SJCRH30 (cell line): ENCODE measurements at places on chromosomes 3 and 15. TPM values are rescaled to one million over a fixed set of nuclear protein-coding genes. Genes with fewer than 3 reads are reported as not detected.

DNA sequence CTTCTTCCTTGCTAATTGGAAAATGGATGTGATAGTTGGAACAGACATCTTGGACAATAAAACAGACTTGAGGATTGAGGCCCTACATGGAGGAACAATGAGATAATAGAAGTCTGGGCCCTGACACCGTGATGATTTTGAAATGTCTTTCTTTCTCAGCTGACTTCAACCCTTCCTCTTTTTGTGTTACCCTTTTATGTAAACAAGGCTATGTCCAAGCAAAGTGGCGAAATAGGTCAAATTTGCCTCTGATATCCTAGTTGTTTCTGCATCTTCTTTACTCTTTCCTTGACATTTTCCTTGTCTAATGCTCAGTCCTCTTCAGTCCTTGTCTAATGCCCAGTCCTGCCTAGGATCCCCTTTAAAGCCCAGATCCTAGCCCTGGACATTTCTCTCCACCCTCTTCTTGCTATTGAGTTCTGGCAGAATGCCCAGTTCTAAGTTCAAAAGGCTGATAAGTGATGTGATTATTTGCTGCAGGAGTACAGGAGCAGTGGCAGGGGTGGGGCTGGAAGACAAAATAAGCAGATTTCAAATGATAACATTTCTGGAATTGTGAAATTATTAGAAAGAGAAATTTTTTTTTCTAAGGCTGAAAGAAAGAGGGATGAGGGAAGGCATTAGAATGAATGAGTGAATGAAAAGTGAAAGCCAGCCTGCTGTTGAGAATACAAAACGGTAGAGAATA, 6.5 kb upstream of the VPS8 start:
- no peak for DNase-seq

TMC3 gene
- 0.06 TPM in 1 of 2 replicates, not detected in the other for total RNA-seq

DNA sequence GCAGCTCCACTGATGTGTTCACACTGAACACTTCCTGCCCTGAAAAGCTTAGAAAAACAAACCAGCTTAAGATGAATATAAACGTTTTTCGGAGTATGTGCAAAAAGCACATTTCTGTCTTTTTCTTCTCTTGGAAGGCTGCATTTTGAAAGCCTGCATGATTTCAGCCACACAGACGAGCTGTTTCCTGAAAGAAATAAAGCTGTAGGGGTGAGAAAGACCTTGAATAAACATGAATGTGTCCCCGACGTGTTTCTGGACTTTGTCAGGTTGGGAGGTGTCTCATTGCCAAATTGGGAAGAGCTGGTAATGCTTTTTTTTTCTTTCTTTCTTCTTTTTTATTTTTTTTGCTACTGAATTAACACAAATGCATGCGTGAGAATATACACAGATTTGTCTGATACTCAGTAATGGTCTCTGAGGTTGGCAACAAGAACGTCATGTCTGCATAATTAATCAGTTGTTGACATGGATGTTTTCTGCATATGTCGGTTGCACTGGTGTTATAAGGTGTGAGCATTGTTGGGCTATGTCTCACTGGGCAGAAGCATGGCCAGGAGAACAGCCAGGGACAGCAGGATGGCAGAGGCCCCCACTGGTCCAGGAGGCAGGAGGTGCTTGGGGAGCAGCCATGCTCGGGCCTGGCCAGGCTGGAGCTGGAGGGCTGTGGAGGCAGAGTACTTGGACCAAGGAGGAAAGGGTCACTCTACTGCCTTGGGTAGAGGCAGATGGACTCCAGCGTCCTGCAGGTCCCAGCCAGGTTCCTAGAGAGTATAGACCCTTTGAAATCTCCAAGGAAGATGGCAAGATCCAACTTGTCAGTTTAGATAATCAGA, 39.0 kb downstream of the ADAMTSL3 start:
- no peak for DNase-seq

PROK2 gene
- not detected in 2 replicates for total RNA-seq

GRCh38 chr15:59278120-59278519, 71.5 kb downstream of the LDHAL6B start:
- DNase-seq = no peak

DNA sequence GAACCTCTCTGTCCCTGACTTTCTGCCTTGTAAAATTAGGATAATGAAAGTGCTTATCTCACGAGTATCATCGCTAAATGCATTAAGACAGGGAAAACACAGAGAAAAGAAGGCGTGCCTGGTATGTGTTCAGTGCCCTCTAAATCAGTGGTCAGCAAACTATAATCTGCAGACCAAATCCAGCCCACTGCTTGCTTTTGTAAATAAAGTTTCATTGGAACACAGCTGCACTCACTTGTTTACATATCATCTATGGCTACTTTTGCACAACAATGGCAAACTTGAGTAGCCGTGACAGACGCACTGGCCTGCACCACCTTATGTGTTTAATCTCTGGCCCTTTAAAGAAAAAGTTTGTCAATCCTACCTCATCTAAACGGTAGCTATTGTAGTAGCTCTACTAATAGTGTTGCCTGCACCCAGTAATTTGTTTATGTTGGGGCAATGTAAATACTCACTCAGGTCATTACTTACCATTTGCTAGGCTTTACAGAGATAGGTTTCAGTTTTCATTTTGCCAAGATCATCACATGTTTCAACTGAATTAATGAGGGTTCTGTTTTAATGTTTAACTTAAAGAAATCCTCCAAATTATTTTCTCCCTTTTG, 229.4 kb downstream of the FEZF2 start:
- no peak for DNase-seq

XRN1 gene
- 178 and 205 TPM in 2 replicates for total RNA-seq

GRCh38 chr3:120908030-120908794, at the start of gene STXBP5L:
STXBP5L (plus strand) TSS chr3:120908205; CDS start chr3:120909579, 1,374 bp downstream.
- DNase-seq = peak; percentile 90

DNA sequence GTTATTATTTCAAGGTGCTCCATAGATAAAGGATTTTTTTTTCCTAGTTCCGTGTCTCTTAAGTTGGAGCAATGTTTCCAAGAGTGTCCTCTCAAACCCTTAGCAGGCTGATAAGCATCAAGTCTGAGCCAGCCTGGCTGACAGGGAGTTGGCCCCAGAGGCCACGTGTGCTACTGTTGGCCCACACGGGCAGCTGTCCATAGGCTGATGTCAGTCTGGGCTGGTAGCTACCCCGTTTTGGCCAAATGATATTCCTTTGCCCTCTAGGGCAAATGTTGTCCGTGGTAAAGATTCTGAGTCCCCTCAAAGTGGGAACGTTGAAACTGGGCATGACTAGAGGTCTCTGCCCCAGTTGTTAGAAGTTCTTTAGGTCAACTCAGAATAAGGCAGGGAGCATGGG, 99.4 kb downstream of the FLNB start:
- DNase-seq = no peak

PPM1L gene
- total RNA-seq = 4.2 and 4.4 TPM in 2 replicates

GRCh38 chr3:57740027-57740426, 16.1 kb upstream of the SLMAP start:
- DNase-seq = no peak

CLRN1 gene
- not detected in 2 replicates for total RNA-seq

GRCh38 chr15:69194854-69195253, 34.4 kb downstream of the GLCE start:
- DNase-seq = no peak

PROS1 gene
- 3.7 and 3.9 TPM in 2 replicates for total RNA-seq

TMEM40 gene
- total RNA-seq = 0.10 TPM in 1 of 2 replicates, not detected in the other

DNA sequence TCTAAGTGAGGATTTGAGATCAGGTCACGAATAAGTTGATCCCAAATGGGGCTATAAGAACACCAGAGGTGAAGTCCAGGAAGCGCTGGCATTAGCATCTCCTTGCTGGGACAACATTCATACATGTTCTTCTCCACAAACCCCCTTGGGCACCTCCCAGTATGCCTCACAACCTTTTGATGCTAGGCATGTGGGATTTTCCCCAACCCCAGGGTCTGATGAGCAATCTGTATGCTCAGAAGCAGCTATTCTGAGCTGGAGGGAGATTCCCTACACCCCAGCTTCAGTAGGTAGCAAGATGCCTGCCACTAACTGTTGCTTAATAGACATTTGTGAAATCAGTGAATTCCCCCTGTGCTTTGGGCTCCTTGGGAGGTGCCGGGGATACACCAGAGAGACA, 32.2 kb downstream of the SLC6A11 start:
- no peak for DNase-seq

GRCh38 chr3:153400641-153401040, 238.6 kb downstream of the RAP2B start:
- DNase-seq = no peak

USF3 gene
- 10.1 and 10.6 TPM in 2 replicates for total RNA-seq

DNA sequence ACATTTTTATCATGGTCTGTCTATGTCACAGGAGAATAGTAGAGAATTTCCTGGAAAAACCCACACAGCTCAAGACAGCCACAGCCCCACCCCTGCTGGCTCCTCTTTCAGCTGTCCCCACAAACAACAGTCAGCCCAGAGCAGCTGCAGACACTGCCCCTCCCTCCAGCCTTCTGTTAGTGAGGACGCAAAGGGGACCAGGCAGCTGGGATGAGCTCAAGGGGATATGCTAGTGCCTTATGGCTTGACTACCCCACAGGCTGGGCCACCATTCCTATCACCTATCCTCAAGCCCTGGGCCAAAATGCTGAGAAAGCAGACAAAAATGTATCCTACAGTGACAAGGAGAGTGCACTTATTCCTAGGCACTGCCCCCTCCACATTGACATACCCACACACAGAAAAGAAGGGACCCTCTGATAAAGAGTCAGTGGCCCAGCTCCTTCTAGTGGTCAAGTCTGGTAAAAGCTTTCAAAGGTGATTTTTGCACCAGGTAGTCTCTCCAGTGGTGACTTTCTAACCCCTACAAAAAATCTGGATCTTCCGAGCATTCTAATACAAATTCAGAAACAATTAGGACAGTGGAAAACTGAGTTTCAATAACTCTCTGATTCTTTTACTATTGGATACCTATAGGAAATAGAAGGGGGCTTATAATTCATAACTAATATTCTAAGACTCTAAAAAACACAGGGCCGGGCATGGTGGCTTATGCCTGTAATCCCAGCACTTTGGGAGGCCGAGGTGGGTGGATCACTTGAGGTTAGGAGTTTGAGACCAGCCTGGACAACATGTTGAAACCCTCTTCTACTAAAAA, 3.0 kb upstream of the MAP1A start:
- peak; percentile 94 for DNase-seq

GRCh38 chr3:45623393-45623792, 28.8 kb downstream of the LIMD1 start:
- no peak for DNase-seq

KNG1 gene
- not detected in 2 replicates for total RNA-seq

DNA sequence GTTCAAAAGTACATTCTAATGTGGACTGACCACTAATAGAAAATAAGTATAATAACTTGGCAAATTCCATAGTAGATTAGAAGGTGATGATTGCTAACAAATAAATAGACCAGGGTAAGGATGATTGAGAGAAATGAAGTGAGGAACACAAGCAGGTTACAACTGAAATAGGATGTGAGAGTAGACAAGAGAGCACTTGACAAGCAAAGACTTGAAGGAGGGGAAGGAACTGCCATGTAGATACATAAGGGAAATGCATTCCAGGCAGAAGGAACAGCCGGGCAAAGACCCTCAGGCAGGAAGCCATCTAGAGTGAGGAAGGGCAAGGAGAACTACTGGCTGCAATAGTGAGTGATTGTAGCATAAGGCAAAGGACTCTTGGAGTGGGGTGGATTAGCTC, 5.0 kb downstream of the PLA1A start:
- no peak for DNase-seq

- no peak for DNase-seq
Measured at GRCh38 chr15:79494963-79495755, 63.0 kb downstream of the MINAR1 start.

MAGI1 gene
- 14.5 and 16.9 TPM in 2 replicates for total RNA-seq

DNA sequence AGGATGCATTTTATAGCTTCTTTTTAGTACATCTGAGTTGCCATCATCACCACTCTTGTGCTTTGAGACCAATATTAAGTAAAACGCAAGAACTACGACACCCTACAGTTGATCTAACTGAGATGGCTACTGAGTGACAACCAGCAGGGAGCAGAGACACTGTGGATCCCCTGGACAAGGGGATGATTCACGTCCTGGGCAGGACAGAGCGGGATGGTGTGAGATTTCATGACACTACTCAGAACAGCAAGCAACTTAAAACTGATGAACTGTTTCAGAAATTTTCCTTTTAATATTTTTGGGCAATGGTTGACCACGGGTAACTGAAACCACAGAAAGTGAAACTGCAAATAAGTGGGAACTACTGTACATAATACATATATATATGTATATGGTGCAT, 299.2 kb downstream of the ADAMTS17 start:
- DNase-seq = no peak

DNA sequence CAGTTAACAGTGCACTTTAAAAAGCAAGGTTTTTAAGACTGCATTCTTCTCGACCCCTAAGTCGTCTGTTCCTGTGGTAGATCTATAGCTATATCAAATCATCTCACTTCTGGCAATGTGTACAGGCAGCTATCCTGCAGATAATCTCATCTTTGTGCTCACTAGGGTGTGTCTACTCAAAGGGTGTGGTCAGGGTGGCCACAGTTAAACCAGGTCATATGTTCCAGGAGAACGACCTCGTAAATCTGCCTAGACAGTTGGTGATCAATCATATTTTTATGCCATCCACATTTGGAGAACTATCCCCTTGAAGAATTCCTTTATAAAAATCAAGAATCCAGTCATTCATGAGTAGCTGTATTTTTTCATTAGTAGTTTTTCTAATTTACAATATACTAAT, 3.0 kb downstream of the VEPH1 start:
- DNase-seq = no peak

SI gene
- total RNA-seq = not detected in 2 replicates

DNA sequence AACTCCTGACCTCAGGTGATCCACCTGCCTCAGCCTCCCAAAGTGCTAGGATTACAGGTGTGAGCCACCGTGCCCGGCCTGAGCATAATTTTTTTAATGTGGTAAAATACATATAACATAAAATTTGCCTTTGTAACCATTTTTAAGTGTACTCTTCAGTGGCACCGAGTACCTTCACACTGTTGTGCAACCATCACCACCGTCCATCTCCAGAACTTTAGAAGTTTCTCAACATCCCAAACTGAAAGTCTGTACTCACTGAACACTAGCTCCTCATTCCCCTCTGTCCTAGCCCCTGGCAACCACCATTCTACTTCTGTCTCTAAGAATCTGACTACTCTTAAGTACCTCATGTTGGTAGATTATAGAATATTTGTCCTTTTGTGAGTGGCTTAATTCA, 35.2 kb downstream of the LRIG1 start:
- DNase-seq = no peak
